ENCODE measurements at places on chromosomes 16 and 17.

- no peak overlapping the region for H3K4me3 ChIP-seq
- H3K27ac ChIP-seq: no peak overlapping the region
- H3K27me3 ChIP-seq: no peaks in the 10 kb centered on the region
- H3K36me3 ChIP-seq: no peaks in the 10 kb centered on the region
Observed at GRCh38 chr17:27756467-27757371, 43.6 kb downstream of the NOS2 start.

DNA sequence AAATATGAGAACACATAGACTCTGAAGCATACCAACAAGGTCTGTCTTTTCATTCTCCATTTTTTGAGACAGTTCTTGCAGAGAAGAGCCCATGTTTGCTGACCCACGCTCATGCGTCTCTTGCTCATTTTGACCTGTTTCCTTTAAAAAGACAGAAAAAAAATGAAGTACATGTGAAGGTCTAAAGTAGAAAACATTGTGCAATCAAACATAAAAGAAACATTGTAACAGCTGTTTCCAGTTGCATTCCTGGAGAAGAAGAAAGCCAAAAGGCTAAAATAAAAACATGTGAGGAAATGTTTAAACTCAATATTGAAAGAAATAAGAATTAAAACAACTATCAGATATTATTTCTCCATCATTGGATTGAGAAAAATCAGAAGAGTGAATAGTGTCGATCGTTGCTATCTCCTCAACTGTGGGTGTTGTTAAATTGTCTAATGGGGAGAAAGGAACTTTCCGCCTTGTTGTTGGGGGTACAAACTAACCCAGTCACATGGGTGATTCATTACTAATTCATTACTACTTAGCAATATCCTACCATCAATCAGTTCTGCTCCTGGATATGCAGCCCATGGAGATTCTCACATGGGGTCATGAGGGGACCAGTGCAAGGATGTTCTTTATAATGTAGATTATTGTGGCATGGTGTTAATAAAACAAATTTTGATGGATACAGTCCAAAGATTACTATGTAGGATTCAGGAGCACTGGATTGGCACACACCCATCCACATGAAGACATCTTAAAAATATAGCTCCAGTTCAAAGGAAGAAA is 9.5 kb downstream of the ABCA9 start:
- no peaks in the 10 kb centered on the region for H3K36me3 ChIP-seq
- DNase-seq: no peak
- no peaks in the 10 kb centered on the region for H3K27me3 ChIP-seq
- H3K4me3 ChIP-seq: no peak overlapping the region
- H3K27ac ChIP-seq: peak overlapping the region; percentile 30

DNA sequence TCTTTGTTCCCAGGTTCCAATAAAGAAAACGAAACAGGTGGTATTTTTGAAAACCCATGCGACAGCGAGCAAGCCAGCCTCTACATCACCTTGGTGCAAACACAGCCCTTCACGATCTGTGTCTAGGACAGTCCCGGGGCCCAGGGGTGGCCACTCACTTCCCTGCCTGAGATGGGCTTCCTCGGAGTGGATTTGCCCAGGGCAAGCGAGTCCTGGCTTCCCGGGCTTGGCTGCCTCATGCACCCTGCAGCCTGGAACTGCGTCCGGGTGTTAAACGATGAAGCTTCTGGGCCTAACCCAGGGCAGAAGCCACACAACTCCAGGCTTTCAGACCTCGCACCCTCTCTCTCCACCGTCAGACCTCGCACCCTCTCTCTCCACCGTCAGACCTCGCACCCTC is 66.0 kb downstream of the RPH3AL start:
- no peak for DNase-seq
- no peak overlapping the region for H3K27ac ChIP-seq
- no peaks in the 10 kb centered on the region for H3K36me3 ChIP-seq
- no peaks in the 10 kb centered on the region for H3K27me3 ChIP-seq
- no peak overlapping the region for H3K4me3 ChIP-seq

GRCh38 chr17:15651583-15652110 is 32.1 kb upstream of the FBXW10B start:
- peak overlapping the region; percentile 32 for H3K4me3 ChIP-seq
- H3K27me3 ChIP-seq: no peaks in the 10 kb centered on the region
- no peaks in the 10 kb centered on the region for H3K36me3 ChIP-seq

- H3K27me3 ChIP-seq: peaks cover 10% of the 10 kb centered on the region
- no peak overlapping the region for H3K27ac ChIP-seq
- H3K36me3 ChIP-seq: no peaks in the 10 kb centered on the region
- no peaks in the 10 kb centered on the region for H3K4me1 ChIP-seq
Observed at GRCh38 chr17:48738424-48738802, 9.9 kb upstream of the HOXB13 start.

DNA sequence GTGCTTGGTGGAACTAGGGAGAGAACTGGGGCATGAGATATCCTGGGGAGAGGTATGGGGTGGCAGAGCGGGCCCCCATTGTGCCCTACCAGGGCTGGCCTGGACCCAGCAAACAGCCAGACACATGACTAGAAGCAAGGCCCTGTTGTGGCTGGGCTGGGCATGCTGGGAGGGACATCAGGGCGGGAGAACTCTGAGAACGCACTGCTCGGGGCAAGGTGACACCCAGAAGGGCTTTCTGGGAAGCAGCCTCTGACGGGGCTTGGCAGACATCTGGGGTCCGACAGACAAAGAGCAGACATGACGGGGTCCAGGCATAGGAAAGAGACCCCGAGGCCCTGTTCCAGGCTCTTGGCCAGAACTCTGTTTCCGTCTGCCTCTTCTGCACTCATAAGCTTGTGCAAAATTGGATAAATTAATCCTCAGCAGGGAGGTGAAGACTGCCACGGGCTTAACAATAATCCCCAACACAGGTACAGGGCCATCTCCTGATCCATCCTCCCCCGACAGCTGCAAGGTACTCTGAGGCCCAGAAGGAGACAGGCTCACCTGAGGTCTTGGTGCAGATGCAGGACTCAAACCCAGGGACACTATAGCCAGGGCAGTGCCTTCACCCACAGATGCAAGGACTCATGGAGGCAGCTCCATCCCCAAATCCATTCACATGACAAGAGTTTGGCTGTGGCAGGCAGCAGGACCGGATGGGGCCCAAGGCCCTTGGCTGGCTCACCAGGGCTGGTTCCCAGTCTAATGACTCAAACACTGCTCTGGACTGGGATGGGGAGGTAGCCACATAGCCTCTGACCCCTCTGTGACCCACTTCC is 5.4 kb downstream of the SREBF1 start:
- peak; percentile 54 for DNase-seq
- peak overlapping the region; percentile 48 for H3K27ac ChIP-seq
- H3K4me3 ChIP-seq: no peak overlapping the region

DNA sequence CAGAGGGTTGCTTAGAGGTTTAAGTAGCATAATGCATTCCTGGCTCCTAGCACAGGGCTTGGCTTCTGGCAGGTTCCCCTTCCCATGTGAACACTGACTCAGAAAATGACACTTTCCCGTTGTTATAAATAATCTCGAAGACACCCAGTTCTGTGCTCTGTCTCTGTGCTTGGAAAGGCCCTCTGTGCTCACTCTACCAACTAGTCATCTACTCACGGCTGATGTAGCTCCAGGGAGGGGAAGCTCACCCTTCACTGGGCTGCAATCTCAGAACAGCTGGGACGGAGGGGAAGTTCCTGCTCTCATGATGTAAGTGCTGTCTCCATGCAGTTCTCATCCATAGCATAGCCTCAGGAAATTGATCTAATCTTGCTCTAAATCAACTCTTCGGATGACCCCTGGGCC is 230.5 kb upstream of the ASIC2 start:
- DNase-seq: peak; percentile 44
- no peaks in the 10 kb centered on the region for H3K27me3 ChIP-seq
- H3K36me3 ChIP-seq: no peaks in the 10 kb centered on the region
- H3K27ac ChIP-seq: peak overlapping the region; percentile 2
- H3K4me3 ChIP-seq: no peak overlapping the region

- H3K27ac ChIP-seq: no peak overlapping the region
- H3K4me3 ChIP-seq: no peak overlapping the region
- H3K36me3 ChIP-seq: no peaks in the 10 kb centered on the region
- no peaks in the 10 kb centered on the region for H3K27me3 ChIP-seq
Observed at GRCh38 chr17:43563600-43564594, 17.8 kb upstream of the ETV4 start.

DNA sequence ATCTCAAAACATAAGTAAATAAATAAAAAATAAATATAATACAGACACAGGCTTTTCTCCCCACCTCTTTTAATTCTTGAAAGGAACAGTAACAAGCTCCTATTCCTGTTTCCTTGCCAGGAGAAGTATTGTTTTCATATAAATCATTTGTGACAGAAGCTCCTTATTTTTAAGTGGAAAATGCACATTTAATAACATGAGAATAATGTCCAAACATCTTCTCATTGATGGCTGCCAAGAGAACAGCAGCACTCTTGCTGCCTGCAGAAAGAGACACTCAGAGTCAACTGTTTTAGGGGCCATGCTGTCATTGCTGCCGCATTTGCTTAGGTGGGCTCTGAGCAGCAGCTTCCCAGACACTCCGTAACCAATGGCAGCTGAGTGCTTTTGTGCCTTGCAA is 580.1 kb downstream of the WWOX start:
- no peak overlapping the region for H3K4me3 ChIP-seq
- DNase-seq: no peak
- H3K4me1 ChIP-seq: no peaks in the 10 kb centered on the region

DNA sequence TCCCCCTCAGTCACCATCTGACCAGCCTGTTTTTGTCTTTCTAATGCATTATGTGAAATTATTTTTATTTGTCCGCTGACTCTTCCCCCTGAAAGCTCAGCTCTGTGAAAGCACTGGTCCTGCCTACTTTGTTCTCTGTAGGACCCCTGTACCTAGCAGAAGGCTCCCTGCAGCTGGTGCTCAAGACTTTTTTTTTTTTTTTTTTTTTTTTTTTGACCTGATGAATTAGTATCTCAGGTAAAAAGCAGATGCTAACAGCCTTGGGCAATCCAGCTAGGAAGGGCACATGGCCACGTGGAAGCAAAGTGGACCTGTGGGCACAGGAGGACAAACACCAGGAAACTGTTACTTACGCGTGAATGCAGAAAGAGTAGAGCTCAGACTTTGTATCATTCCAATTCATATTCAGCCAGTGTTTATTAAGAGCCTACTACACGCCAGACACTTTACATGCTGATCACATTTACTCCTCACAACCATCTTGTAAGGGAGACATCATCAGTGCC is 629 bp upstream of the UNC119 start:
- no peak for DNase-seq
- no peaks in the 10 kb centered on the region for H3K4me1 ChIP-seq
- H3K27me3 ChIP-seq: no peaks in the 10 kb centered on the region
- H3K4me3 ChIP-seq: no peak overlapping the region

DNA sequence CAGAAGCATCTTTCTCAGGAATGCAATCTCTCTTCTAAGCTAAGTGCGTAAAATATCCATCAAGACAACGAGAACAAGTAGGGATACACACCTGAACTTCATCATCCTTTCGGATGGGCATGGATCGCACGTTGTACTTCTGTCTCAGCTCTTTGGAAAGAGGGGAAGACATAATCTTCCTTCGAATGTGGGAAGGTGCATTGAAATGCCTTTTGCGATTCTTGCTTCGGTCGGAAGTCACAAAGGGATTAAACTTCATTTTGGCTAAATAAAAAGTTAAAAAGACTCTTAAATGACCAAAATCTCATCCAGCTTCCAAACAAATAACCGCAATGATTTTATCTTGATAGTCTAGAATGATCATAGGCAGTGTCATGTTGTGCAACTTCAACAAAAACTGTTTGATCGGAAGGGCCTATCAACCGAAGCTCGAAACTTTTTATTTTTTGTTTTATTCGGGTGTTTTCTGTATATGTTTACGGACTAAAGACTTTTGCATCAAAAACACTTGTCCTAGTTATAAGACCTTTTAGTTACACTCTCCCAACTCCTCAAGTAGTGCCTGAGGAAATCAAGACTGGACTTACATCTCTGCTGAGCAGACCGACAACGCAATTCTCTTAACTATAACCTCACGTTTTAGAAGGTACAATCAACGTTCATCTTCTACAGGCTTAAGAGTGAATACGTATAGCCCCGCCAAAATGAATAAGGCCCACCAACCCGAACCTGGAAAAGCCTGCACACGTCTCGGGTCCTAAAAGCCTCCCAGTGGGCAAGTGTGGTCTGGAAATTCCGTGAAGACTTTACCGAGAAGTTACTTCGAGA is 727 bp downstream of the RPL26 start:
- no peaks in the 10 kb centered on the region for H3K27me3 ChIP-seq
- H3K4me1 ChIP-seq: peaks cover 24% of the 10 kb centered on the region
- peak overlapping the region; percentile 56 for H3K27ac ChIP-seq
- H3K4me3 ChIP-seq: peak overlapping the region; percentile 65
- no peaks in the 10 kb centered on the region for H3K36me3 ChIP-seq

GRCh38 chr16:86424985-86425384 is 85.3 kb upstream of the FOXF1 start:
- no peak overlapping the region for H3K27ac ChIP-seq
- H3K4me3 ChIP-seq: no peak overlapping the region
- H3K4me1 ChIP-seq: no peaks in the 10 kb centered on the region
- no peaks in the 10 kb centered on the region for H3K36me3 ChIP-seq
- H3K27me3 ChIP-seq: no peaks in the 10 kb centered on the region

DNA sequence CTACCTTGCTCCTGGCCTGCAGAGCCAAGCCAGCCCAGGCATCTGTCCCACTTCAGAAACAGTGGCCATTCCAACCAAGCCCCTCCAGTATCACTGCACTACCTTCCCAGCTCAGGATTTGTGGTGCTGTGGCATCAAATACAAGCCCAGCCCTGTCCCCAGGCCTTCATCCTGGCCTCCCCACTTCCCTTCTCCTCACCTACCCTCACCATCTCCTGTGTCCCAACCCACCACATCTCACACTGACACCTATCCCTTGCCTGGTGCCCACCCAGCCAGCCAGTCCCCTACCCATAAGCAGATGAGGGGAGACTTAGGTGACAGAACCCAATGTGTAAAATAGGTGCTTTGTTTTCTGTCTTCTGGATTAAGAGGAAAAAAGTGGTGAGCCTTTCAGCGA is 66.0 kb upstream of the CDH5 start:
- no peak overlapping the region for H3K4me3 ChIP-seq
- no peak for DNase-seq
- no peak overlapping the region for H3K27ac ChIP-seq
- H3K4me1 ChIP-seq: no peaks in the 10 kb centered on the region
- no peaks in the 10 kb centered on the region for H3K27me3 ChIP-seq

GRCh38 chr16:72012607-72013006 is 4.1 kb downstream of the DHODH start:
- DNase-seq: no peak
- H3K4me3 ChIP-seq: no peak overlapping the region
- no peaks in the 10 kb centered on the region for H3K36me3 ChIP-seq
- peaks cover 7% of the 10 kb centered on the region for H3K4me1 ChIP-seq
- no peaks in the 10 kb centered on the region for H3K27me3 ChIP-seq

DNA sequence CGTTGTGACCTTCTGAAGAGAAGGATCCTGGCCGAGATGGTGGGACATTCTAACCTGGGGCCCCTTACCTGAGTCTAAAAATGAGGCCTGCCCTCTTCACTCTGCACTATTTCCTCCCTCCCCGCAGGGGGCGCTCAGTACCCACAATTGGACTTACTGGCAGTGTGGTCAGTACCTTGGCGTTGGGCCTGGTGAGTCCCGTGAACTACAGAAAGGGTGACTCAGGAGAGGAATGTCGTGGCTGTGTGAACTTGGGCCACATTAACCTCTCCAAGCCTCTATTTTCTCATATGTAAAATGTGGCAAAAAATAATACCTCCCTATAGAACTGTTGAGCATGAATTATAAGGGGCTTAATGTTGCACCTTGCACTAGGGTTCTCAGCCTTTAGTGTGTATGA is 3.9 kb downstream of the RSAD1 start:
- no peaks in the 10 kb centered on the region for H3K4me1 ChIP-seq
- H3K27ac ChIP-seq: peak overlapping the region; percentile 83
- no peaks in the 10 kb centered on the region for H3K36me3 ChIP-seq
- DNase-seq: peak; percentile 97
- H3K27me3 ChIP-seq: no peaks in the 10 kb centered on the region
- no peak overlapping the region for H3K4me3 ChIP-seq

- no peak for DNase-seq
- no peaks in the 10 kb centered on the region for H3K27me3 ChIP-seq
- no peaks in the 10 kb centered on the region for H3K36me3 ChIP-seq
- peaks cover 11% of the 10 kb centered on the region for H3K4me1 ChIP-seq
- no peak overlapping the region for H3K27ac ChIP-seq
Observed at GRCh38 chr16:31130899-31131298, 4.6 kb downstream of the PRSS8 start.

Data from uterus (tissue), 4 donors.